Right lung (tissue), 10 donors: ENCODE measurements at places on chromosomes 5 and 9. TPM values are rescaled to one million over a fixed set of nuclear protein-coding genes. Genes with fewer than 3 reads are reported as not detected.

- DNase-seq = no peak
Observed at GRCh38 chr9:99358668-99359067, 136.6 kb downstream of the SEC61B start.

GRCh38 chr5:76679231-76679630 is 36.7 kb upstream of the F2R start:
- no peak for DNase-seq

DNA sequence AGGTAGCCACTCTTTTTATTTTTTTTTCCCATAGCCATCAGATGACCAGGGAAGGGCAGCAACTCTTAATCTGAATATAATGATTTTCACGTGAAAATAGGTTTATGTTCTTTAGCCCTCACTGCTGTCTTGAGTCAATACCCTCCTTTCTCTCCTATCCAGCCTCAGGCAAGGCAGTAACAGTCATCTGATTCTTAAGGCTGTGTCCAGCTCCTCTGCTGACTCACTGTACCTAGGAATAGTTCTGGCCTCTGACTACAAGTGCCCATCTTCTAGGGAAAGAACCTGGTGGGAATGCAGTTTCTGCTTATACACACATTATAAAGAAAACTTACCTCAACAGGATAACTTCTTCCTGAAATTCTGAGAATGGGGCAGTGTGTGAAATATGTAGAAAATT is 30.7 kb downstream of the DHX29 start:
- no peak for DNase-seq

DNA sequence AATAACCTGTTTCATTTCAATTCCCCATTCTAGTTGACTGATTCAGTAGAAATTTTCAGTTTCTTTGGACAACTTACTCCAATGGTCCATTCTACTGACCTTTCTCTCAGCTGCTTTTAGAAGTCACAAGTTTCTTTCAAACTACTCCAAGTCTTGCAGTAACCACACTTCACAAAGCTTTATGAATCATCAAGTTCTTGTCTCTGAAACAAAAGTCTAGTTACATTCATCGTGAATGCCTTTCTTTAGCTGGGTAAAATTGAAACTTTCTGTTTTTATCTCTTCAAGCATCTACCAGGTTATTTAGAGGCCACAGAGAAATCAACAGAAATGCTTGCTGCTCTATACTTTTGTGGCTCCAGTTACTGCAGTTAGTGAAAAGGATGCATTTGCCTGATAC is 405.4 kb downstream of the TMEM232 start:
- DNase-seq = no peak

- DNase-seq = no peak
Observed at GRCh38 chr9:127495884-127496555, 44.7 kb downstream of the LRSAM1 start.

DNA sequence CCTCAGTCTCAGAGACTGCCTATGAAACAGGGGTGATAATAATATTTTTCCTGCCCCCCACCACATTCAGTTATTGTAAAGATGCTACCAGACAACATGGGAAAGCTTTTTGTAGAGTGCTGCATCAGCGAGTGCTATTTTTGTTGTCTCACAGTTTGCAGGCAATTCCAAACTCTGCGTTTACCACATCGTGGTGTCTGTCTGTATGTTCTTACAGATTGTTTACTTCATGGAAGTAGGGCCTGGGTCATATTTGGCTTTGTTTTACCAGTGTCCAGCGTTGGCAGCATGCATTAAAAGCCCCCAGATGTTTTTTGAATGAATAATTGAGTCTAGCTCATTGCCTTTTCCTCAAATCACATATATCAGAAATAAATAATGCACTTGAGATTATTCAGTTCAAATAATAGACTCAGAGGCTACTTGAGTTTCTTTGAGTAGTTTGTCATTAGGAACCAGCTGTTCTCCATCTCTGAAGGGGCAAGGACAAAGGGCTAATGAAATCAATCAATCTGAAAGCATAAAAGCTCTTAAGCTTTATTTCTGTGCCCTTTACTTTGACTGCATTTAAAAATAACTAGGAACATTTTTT is 243.7 kb downstream of the CWC27 start:
- DNase-seq = peak; percentile 21

- peak; percentile 87 for DNase-seq
Observed at GRCh38 chr5:88883059-88883835, at the start of gene MEF2C. MEF2C (minus strand) TSS chr5:88883184; CDS start chr5:88823788, 59,396 bp downstream.

GRCh38 chr9:95836072-95836471 is 39.4 kb upstream of the ERCC6L2 start:
- no peak for DNase-seq

GRCh38 chr9:132221941-132222340 is 60.1 kb downstream of the NTNG2 start:
- no peak for DNase-seq

DNA sequence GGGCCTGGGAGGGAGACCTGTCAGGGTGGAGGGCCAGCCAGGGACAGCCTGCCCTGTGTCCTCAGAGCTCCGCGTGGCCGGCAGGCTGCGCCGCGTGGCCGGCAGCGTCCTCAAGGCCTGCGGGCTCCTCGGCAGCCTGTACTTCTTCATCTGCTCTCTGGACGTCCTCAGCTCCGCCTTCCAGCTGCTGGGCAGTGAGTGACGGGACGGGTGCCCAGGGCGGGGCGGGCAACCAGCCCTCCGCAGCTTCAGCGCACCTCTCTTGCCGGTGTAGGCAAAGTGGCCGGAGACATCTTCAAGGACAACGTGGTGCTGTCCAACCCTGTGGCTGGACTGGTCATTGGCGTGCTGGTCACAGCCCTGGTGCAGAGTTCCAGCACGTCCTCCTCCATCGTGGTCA is 1.8 kb downstream of the SLC34A3 start:
- DNase-seq = no peak

- DNase-seq = no peak
Observed at GRCh38 chr9:75471549-75472114, 383.3 kb downstream of the OSTF1 start.

DNA sequence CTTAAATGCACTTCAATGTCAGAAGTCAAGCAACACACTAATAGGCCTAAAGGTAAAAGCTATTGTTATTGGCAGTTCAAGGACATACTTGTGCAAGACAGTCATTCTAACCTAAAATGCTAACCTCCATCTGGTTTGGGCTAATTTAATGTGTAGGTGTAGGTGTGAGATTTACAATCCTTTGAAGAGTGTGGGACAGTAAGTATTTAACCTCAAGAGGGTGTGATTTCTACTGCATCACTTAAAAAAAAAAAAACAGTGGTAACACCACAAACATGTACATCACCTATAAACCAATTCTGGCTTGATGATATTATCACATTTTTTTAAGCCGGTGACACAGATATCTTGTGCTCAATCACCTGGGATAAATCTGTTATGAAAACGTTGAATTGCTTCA is 127.5 kb upstream of the MEF2C start:
- no peak for DNase-seq

Gene FAM200C
- polyA plus RNA-seq = 15.2 TPM

Gene PCDHGA6
- 4.6 TPM for polyA plus RNA-seq

Gene FGF1
- polyA plus RNA-seq = 1.5 TPM
